NCI-H2171 treated with DMSO at 0.1 percent for 48 hours (cell line): ENCODE measurements at places on chromosomes 11 and 22.

DNA sequence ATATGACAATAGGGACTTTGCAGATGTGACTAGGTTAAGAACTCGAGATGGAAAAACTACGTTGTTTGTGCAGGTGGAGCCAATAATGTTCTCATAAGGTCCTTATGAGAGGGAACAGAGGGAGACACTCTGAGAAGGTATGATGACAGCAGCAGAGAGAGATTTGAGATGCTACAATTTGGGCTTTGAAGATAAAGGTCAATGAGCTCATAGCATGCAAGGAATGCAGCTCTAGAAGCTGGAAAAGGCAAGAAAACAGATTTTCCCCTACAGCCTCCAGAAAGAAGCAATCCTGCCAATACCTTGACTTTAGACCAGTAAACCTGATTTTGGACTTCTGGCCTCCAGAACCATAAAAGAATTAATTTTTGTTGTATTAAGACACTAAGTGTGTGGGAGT, 21.1 kb downstream of the FAM76B start:
- DNase-seq = no peak

DNA sequence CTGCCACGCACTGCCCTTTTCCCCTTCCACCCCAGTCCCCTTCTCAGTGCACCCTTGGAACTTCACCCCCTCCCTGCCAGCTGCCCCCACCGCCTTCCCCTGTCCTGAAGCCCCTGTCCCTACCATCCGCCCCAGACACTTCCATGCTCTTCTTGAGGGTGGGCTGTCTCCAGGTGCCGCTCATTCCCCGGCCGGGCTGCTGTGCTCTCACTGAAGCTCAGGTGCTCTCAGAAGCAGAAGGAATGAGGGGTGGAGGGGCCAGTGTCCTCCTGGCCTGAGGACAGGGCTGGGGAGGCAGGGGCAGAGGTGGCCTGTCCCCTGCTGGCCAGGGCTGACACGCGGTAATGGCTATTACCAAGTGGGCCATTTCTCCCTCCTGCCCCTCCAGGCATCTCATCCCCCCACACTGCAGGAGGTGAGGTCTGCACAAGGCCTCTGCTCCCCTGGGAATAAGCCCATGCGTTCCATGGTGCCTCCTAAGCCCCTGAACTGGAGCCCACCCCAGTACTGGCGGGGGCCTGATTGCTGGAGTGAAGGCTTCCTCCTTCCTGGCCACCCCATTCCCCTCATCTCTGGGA, 6.6 kb upstream of the BID start:
- no peak for DNase-seq

- no peak for DNase-seq
Measured at GRCh38 chr11:64207256-64208085, 950 bp downstream of the FERMT3 start.

DNA sequence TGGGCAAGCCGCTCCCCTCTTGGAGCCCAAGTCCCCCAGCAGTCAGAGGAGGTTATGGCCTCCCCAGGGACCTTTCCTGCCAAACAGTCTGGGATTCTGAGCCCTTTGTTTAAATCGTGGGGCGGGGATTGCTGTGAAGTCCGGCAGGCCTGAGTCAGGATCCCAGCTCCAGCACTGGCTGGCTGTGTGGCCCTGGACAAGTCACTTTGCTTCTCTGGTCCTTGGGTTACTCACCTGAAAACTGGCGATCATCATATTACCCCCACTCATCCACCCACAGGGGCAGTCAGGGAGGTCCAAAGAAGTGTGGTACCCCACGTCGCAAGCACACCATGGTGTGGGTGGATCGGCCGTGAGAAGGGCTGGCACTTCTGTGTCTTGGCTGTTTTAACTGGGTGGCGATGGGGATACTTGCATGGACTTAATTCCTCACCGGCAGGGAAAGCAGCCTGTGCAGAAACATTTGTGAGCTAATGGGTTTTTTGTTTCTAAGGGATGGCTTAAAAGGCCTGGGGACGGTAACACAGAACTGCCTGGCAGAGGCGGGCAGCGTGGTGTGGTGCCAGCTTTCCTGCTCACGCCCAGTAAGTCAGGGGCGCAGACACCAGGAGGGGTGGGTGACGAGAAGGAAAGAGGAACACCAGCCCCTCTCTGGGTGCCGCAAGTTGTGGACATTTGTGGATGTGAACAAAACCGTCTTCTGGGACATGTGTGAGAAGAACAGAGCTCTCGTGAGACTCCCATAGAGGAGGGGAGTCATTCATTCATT, 31.6 kb upstream of the PRR5 start:
- DNase-seq = no peak

GRCh38 chr11:64044730-64045393, 9.1 kb downstream of the FLRT1 start:
- DNase-seq = peak; percentile 88

GRCh38 chr11:121389651-121390050, 62.5 kb upstream of the SORL1 start:
- DNase-seq = peak; percentile 52

GRCh38 chr11:10289765-10290380, 4.1 kb downstream of the SBF2 start:
- DNase-seq = no peak

DNA sequence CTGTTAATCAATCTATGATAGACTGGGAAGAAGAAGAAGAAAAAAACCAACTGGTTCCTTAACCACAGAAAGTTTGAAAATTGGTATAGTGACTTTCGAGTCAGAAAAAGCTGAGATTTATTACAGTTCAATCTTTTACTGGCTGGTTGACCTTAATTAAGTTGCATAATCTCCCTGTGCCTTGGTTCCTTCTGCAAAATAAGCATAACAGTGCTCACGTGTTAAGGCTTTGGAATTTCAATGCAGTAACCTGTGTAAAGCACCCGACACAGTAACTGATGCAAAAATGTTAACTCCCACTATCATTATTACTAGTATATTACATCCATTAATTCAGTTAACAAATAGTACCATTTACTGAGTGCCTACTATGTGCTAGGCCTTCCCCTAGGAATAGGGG, 22.6 kb upstream of the E2F8 start:
- no peak for DNase-seq

DNA sequence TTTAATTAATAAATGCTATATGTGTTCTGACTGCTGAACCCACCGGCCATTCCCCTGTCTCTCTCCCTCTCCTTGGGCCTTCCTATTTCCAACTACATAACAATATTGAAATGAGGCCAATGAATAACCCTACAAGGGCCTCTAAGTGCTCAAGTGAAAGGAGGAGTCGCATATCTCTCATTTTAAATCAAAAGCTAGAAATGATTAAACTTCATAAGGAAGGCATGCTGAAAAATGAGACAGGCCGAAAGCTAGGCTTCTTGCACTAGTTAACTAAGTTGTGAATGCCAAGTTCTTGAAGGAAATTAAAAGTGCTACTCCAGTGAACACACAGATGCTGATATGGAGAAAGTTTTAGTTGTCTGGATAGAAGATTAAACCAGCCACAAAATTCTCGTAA, 109.2 kb downstream of the TSPAN18 start:
- no peak for DNase-seq

DNA sequence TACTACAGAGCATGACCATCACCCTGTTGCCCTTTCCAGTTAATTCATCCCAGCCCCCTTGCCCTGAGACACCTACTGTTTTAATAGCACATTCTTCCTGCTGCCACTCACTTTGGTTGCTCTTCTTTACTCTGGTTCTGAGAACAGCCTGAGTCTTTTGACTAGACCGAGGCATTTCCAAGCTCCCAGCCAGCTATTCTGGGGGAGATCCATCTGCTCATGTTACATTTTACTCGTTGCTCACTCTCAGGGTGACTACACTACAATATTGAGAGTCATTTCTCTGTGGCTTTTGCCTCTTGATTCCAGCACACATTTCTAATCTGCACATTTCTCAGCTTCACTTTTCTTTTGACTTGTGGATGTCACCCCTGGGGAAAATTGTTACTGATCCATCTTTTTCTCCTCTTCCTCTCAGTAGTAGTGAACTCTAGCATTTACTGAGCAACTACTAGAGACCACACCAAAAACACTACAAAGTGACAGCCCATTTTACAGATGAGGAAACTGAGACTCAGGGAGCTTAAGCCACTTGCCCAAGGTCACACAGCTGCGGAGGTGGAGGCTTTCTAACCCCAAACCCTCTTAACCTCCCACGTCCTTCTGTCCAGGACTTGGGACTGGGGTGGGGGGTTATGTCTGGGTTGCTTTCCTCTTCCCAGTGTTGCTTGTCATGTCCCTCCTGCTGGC, 117.8 kb downstream of the C11orf91 start:
- DNase-seq = no peak

DNA sequence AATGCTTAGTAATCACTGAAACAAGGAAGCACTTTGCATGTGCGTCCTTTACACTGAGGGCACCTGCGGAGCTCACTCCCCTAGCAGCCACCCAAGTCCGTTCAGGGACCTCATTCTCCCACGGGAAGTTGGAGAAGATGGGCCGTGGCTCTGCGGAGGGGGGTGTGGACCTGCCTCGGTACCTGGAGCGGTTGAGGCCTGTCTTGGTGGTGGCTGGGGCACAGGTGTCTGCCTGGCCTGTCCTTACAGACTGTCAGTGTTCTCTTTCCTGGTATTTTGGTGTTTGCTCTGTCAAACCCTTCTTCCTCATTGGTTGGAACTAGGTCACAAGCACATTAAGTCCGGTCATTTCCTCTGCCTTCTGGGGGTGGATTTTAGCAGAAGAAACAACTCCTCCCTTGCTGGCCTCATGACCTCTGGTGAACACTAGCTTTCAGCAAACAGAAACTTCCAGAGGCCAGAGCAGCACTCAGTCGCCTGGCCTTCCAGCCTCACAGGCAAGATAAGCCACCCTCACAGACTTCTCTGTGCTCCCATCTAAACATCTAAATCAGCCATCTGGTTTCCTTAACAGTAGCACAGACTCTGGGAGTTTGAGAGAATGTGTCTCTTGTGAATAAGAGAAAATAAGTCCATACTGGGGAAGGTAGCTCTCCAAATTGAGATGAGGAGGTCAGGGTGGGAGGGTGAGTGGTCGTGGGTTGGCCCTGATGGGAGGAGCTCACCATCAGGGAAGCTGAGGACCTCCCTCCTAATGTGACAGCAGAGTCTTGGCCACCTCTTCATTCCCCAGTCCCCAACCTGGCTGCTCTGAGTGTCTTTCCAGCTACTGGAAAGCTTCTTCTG, 8.6 kb downstream of the SNAP29 start:
- DNase-seq = peak; percentile 16

GRCh38 chr11:5684646-5685362, at the start of gene TRIM5:
TSS of gene TRIM5 (minus strand) at chr11:5685074. CDS start at chr11:5680177, 4,897 bp downstream.
- DNase-seq = no peak
